ENCODE measurements at places on chromosomes 1 and 21.
A peak's percentile ranks its signal among the peaks of the same experiment; 100 is the strongest.

DNA sequence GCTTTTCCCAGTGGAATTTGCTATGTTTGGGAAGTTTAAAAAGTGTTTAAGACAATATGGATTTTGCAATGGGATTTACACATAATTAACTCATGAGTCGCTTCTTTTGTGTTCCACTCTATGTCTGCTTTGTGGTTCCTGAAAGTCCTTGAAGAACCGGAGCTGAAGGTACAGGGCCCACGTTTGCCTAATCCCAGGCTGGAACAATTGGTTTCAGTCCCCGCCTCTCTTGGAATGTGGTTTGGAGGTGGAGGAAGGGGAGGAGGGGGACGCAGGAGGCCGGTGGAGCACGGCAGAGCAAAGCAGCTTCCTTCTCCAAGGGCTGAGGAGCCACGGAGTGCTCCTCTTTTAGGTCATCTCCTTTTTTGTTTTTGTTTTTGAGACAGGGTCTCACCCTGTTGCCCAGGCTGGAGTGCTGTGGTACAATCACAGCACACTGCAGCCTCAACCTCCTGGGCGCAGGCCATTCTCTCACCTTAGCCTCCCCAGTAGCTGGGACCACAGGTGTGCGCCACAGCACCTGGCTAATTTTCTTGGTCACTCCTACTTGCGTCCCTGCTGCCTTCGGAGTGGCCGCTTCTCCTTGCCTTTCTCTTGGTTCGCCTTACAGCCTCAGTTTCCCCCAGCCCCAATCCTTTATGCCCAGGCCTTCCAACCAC lies 129.5 kb upstream of the ERRFI1 start:
- no peak for DNase-seq

GRCh38 chr1:47262787-47263413 lies 30.9 kb upstream of the TAL1 start:
- no peak for DNase-seq

DNA sequence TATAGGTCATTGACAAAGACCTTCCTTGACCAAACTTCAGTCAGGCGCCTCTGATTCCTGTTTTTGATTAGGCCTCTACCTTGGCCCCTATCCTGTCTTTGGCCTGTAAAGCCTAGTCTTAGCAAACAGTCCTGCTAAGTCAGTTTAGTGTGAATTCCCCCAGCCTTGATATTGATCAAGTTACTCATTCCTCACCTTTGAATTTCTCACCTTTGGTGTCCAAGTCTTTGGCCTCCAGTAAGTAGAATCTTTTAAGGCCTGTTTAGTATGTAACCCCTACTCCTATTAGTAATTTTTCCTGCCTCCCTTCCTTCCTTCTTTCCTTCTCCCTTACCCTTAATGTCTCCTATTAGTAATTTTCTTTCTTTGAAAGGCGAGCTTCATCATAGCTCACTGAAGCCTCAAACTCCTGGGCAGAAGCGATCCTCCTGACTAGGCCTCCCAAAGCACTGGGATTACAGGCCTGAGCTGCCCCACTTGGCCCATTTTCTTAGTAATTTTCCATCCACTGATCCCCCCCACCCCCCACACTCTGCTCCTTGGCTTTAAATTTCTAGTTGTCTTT lies 13.0 kb upstream of the ZNF692 start:
- no peak for DNase-seq

DNA sequence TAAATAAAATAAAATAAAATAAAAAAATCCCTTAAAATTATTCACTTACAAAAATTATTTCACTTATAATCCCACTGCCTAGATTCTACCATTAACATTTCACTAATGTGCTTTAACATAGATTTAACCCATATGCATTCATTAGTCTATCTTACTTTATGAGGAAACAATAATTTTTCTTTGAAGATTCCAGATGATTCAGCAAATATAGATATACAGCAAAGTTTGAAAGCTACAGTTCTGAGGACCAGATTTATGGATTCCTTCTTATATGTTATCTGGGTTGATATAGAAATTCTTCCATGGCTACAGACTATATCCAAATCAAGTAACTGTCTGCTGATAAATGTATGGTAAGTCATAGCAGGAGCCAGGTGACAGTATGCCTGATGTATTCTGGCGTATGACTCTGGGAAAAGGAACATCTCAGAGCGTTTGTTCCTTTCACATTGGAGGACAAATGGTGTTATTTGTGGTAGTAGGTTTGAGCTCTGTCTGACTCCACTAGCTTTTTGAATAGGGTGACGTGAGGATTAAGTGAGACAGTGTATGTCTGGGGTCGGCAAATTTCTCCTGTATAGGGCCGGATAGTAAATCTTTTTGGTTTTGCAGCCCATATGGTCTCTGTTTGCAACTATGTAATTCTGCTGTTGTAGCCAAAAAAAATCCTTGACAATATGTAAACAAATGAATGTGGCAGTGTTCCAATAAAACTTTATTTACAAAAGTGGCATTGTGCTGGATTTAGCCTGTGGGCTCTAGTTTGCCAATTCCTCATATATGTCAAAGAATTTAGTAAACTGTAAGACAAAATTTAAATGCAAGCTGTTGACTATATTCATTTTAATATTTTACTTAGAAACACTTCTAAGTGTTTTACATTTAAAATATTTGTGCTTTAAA lies 9.3 kb downstream of the MAP3K21 start:
- no peak for DNase-seq

DNA sequence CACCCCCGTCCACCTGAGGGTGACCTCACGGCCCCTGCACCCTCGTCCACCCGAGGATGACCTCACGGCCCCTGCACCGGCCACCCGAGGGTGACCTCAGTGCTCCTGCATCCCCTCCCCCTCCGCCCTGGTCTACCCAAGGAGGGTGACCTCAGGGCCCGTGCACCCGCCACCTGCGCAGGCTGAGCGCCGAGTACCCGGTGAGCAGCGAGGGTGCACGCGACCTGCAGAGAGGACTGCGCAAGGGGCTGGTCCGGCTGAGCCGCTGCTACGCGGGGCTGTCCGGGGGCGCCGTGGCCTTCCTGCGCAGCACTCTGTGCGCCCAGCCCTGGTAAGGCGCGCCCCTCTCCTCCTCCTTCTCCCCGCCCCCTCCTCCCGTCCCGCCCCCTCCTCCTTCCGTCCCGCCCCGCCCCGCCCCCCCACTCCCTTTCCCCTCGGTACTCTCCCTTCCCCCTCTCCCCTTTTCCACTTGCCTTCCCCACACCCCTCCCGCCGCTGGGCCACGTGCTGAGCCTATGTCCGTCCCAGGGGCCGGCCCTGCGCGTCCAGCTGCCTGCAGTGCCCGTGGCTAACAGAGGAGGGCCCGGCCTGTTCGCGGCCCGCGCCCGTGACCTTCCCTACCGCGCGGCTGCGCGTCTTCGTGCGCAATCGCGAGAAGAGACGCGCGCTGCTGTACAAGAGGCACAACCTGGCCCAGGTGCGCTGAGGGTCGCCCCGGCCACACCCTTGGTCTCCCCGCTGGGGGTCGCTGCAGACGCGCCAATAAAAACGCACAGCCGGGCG lies 28.4 kb downstream of the TRIM11 start:
- DNase-seq = peak; percentile 59

DNA sequence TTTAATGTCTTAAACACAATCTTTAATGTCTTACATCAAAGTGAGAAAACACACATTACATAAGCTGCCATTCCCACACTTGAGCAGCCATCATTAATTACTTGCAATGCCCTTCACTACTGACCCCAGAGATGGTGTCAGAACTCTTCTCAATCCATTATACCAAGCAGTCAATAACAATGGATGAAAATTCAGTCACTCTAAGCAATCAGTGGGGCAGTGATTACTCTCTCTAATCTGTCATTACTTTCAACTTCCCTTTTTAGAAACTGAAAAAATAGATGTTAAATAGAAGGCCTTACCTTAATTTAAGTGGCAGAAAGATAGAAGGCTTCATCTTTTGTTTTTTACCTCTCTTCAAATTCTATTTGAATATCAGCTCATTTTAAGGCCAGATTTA lies 9.7 kb upstream of the FRRS1 start:
- DNase-seq = no peak

DNA sequence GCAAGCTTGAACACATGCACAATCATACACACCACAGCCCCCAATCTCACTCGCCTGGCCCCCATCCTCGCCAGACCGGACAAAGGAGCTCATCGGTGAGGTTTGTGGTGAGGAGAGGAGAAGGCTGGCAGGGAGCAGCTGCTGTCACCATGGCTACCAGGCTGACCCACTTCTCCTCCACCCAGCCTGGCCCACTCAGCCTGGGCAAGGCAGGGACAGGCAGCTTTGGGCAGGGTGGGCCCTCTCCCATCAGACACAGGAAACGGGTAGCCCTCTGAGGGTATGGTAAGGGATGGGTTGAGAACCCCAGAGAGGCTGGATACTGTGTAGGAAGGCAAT lies 15.9 kb downstream of the RIMS3 start:
- no peak for DNase-seq

GRCh38 chr1:182292193-182292741 lies 99.3 kb downstream of the GLUL start:
- DNase-seq = no peak

- DNase-seq = no peak
Observed at GRCh38 chr1:219340796-219341195, 167.1 kb downstream of the LYPLAL1 start.

DNA sequence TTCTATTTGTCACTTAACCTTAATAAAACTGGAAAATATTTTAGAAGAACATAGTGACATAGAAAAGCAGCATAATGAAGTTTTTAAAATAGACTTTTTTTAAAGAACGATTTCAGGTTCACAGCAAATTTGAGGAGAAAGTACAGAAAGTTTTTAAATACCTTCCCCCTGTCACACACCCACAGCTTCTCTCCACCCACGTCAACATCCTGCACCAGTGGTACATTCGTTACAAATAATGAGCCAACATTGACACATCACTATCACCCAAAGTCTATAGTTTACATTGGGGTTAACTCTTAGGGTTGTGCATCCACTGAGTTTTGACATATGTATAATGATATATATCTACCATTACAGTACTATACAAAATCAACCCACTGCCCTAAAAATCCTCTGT lies 3.0 kb upstream of the SLC35F3 start:
- DNase-seq = no peak

- DNase-seq = no peak
Observed at GRCh38 chr1:27157194-27157593, 2.3 kb upstream of the SLC9A1 start.

GRCh38 chr1:48285525-48285924 lies 63.0 kb downstream of the SLC5A9 start:
- no peak for DNase-seq

DNA sequence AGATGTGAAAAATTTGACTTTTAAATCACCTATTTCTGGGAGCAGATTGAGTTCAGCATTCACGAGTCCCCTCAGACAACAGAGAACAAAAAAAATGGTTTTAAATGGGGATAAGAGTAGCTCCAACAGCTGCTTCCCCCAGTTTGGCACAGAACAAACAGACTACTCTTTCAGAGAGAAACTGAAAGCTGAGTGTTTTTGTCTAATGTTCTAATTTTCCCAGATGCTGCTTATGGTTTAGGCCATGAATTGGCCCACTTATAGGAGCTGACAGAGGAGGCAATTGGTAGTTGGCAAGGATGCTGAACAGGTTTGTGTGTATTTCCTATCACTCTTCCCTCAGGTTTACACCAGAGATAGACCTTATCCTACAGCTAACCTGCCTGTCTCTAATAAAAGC lies 1637.4 kb upstream of the PRMT6 start:
- peak; percentile 57 for DNase-seq

DNA sequence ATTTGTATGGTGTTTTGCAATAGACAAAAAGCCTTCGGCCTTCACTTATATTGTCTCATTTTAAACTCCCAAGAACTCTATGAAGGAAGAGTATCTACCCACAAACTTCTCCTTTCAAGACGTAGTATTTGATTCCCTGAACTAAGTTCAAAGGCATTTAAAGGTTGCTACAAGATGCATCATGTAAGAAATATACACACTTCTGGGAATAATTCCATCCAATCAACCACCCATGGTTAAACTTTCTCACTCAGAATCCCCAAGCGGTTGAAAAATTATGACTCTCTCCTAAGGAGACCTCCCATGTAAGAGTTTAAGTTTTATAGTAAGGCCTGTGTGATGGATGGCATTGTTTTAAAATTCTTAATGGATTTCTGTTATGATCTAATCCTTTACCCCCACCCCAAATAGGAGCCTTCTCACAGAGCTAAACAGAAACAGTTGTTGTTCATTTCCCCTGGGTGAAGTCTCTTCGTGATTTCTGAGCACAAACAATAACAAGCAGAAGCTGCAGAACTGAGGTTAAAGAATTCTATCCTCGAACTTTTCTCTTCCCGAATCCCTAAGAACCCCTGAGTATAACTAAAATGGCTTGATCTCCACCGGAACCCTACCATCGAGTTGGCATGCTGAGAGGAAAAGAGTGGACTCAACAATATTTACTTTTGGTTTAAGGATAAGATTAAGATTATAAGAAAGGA lies 185.0 kb downstream of the TGFBR3 start:
- DNase-seq = no peak

GRCh38 chr1:182210417-182210816 lies 148.9 kb upstream of the ZNF648 start:
- DNase-seq = no peak

DNA sequence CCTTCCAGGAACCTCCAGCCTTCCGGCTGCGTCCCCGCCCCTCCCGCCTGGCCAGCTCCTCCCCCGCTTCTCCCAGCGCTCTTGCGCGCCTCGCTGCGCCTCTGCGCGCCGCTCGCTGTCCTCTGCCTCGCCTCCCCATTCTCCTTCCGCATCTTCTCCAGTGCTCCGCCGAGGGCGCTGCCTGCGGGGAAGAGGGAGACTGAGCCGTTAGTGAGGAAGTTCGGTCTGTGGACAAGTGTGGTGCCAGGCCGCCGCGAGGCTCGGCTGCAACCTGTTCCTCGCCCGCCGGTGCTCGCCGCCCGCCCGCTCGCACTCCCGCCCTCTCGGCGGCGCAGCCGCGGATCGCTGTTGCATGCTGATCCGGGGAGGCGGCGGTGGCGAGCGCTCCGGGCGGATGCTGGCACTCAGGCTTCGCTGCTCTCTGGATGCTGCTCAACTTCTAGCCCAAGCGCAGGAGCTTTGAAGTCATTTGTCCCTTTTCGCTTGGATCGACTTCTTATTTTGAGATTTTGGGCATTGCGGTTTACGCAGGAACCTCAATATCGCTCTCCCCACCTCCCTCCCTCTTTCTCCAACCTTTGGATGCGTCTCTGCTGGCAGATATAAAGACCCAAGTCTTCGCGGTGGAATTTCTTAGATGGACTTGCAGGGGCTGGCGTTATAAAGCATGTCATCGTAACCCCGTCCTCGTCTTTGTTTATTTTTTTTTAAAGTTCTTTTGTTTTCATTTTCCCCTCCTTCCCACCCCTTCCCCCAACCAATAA lies 614 bp upstream of the CACNA1E start:
- peak; percentile 2 for DNase-seq
